ENCODE measurements at places on chromosomes 5 and 9. TPM values are rescaled to one million over a fixed set of nuclear protein-coding genes. Genes with fewer than 3 reads are reported as not detected.

- DNase-seq = peak; percentile 41
Observed at GRCh38 chr5:175718401-175719108, 60.7 kb downstream of the HRH2 start.

GRCh38 chr9:91694081-91694870 is 255.8 kb downstream of the ROR2 start:
- DNase-seq = no peak

DNA sequence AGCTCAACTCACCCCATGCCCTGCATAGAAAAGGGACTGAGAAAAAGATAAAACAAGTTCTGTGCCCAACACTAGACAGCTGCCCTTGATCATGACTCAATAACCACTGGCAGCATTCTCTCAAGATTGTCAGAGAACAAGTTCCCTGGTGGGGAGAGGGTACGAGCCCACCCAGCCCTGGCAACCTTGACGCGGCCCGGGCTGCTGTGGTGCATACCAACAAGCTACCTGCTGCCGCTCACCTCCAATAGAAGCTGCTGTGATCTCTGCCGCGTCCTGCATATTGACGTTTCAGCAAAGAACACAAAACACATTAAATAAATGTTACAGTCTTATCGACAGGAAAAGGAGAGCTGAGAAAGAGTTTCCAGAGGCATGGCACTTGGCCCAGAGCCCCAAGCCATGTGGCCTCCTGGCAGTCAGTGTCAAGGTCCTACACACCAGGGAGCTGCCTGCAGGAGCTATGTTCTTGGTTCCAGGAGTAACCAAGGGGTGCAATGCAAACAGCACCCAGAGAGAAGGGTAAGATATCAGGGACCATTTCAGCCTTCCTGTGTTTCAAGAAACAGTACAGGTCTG is 28.3 kb downstream of the WHRN start:
- no peak for DNase-seq

DNA sequence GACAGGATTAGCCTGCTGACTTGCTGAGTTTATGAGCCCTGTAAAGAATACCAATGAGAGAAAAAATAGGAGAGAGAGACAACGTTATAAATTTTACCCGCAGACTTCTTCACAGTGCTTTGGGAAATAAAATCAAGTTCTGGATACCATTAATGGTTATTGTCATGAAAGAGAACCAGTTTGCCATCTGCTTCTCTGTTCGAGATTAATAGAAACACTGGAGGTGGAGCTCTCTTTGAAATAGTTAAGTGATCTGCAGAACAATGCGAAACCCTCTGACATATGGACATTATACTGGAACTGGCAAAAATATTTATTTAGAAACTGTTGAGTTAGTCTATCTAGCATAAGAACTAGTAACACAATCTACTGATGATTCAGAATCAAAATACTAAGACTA is 500.7 kb downstream of the CDH12 start:
- DNase-seq = no peak

DNA sequence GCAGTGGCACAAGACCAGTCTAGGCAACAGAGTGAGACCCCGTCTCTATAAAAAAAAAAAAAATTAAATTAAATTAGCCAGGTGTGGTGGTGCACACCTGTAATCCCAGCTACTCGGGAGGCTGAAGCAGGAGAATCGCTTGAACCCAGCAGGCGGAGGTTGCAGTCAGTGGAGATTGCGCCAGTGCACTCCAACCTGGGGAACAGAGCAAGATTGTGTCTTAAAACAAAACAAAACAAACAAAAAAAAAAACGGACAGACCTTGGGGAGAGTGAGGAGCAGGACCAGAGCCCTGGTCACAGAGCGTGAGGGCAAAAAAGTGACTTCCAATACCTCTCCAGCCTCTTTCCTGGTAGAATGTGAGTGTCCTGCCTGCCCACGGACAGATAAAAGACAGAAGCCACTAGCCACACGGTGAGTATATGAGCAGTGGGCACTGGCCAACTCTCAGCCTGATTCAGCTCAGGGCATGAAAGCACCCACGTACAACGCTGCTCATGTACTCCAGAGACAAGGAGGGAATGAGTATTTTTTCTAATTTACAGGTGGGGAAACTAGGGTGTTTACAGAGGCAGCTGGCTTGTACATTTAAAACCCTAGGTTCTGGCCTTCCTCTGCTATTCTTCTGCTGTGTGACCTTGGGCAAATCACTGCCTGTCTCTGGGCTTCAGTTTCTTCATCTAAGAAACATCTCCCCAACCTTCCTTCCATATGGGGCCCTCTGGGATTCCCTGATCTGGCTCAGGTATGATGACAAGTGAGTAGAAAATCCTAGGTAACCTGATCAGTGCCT is 1.8 kb downstream of the OLFML2A start:
- no peak for DNase-seq

DNA sequence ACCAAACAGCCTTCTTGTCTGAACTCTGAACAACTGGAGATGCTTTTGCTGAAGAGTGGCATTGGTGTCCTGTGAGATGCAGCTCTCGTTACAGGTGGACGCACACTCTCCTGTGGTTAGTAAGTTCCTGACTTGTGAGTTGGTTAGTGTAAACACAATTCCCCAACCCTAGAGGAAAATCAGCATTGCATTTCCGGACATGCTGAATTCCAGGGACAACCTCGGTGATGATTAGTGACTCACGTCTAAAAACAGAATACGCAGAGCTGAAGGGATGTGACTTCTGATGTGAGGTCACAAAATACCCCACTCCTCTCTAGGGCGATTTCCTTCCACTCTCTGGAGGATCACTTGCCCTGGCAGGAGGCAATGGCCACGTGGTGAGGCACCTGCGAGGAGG is 5.0 kb downstream of the OR2V2 start:
- DNase-seq = no peak

- no peak for DNase-seq
Observed at GRCh38 chr5:156695774-156696173, 154.3 kb upstream of the PPP1R2B start.

GRCh38 chr9:71721855-71722254 is 46.5 kb downstream of the CEMIP2 start:
- DNase-seq = no peak

- no peak for DNase-seq
Observed at GRCh38 chr9:80763536-80763935, 925.8 kb downstream of the TLE1 start.

- no peak for DNase-seq
Observed at GRCh38 chr9:70352356-70352755, 62.1 kb downstream of the KLF9 start.

DNA sequence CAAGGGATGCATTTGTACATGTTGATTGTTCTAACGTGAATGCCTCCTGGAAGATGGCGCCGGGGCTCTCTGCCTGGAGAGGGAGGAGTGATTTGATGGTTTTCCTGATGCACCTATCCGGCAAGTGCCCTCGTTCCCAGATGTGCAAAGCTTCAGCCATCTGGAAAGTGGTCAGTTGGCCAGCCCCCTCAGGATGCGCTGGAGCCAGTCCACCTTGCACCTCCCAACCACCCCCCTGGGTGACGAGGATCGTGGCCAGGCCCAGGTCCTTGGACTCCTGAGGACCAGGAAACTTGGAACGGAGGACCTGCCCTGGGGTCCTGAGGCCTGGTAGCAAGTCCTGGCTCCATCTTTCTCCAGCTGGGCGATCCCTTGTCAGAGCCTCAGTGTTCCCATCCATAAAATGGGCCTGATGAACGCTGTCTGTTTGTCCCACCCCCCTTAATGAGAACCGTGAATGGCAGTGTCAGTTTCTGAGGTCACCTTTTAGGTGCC is 23.6 kb upstream of the RNU6ATAC start:
- no peak for DNase-seq

GRCh38 chr9:112601636-112602035 is 115.0 kb downstream of the KIAA1958 start:
- no peak for DNase-seq

- peak; percentile 95 for DNase-seq
Observed at GRCh38 chr5:1962619-1963355, 80.1 kb upstream of the IRX4 start.

GRCh38 chr9:35951736-35952135 is 6.2 kb downstream of the OR2S2 start:
- peak; percentile 20 for DNase-seq

- DNase-seq = no peak
Observed at GRCh38 chr9:137266162-137266527, 11.0 kb downstream of the NELFB start.

DNA sequence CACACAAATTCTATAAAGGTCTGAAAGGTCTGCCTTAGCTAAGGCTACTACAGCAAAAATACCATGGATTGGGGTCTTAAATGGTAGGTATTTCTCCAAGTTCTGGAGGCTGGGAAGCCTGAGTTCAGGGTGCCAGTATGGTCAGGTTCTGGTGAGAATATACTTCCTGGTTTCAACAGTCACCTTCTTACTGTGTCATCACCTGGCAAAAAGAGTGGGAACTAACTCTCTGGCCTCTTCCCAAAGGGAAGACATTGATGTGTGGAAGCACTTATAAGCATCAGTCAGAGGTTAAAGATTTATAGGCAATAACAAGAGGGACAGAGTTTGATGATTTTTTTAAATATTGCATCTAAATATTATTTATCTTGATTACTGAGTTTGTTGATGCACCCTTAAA is 53.0 kb downstream of the ZNF622 start:
- peak; percentile 21 for DNase-seq

GRCh38 chr5:62328772-62329491 is 22.9 kb downstream of the KIF2A start:
- no peak for DNase-seq

FOXD1 gene
- total RNA-seq = 78.6 TPM

SEMA6A gene
- 0.43 TPM for total RNA-seq

PCA3 gene
- not detected for total RNA-seq

EFNA5 gene
- 27.8 TPM for total RNA-seq

APBA1 gene
- total RNA-seq = 2.0 TPM

CCDC192 gene
- total RNA-seq = not detected

FAM81B gene
- not detected for total RNA-seq

ARL14EPL gene
- total RNA-seq = not detected

Data from mammary epithelial cell (primary cell).